ENCODE measurements at places on chromosomes 1 and 21.

DNA sequence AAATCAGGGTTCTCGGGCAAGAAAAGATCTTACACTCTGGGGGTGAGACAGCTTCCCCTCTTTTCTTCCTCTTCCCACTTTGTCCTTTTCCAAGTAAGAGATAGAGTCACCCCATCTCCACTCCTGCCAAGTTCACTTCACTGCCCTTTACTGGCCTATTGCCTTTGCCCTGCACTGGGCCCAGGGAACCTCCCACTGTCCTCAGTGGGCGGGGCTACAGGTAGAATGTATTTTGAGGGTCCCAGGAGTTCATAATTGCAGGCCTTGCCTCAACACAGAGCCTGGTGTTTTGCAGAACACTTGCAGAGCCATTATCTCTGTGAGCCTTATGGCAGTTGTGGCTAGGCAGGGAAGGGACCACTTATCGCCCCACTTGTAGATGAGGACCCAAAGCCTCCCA lies 3.3 kb downstream of the AMPD2 start:
- no peak for DNase-seq

- no peak for DNase-seq
Observed at GRCh38 chr21:41397471-41397891, 28.6 kb upstream of the MX1 start.

GRCh38 chr21:15212206-15212605 lies 147.4 kb upstream of the NRIP1 start:
- peak; percentile 4 for DNase-seq

GRCh38 chr1:68917456-68917855 lies 420.6 kb upstream of the DEPDC1 start:
- no peak for DNase-seq

Measured in midbrain (tissue), 1 donor.